GM23338 (cell line): ENCODE measurements at places on chromosomes 2 and 18.

GRCh38 chr2:164778723-164779122 lies 62.9 kb downstream of the COBLL1 start:
- DNase-seq = no peak

- no peak for DNase-seq
Measured at GRCh38 chr2:119248751-119249150, 25.1 kb downstream of the STEAP3 start.

GRCh38 chr18:50937183-50937582 lies 30.7 kb upstream of the ELAC1 start:
- DNase-seq = no peak

- DNase-seq = peak; percentile 18
Measured at GRCh38 chr2:203470371-203470770, 64.7 kb downstream of the RAPH1 start.

- no peak for DNase-seq
Measured at GRCh38 chr18:2212598-2213205, 358.6 kb downstream of the METTL4 start.

GRCh38 chr2:3297523-3297922 lies 80.1 kb downstream of the EIPR1 start:
- no peak for DNase-seq

- DNase-seq = no peak
Measured at GRCh38 chr2:113219889-113220641, 46.3 kb downstream of the PSD4 start.

DNA sequence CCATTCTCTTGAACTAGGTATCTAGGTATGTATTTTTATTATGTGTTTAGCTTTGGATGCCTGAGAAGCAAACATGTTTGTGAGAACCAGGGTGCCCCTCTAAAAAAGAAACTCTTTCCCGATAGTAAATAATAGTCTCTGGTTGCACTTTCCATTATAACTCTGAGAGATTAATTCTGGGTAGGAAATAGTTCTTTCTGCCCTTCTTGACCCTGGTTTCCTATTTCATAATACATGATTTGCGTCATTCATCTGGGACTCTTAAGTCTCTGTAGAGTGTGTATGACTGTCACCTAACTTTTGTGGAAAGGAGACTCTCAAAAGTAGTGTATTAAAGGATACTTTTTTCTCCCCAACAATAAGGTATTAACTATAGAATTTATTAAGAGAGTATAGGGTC lies 31.5 kb downstream of the ACSL3 start:
- no peak for DNase-seq

GRCh38 chr2:173772205-173772604 lies 193.0 kb downstream of the SP3 start:
- DNase-seq = no peak
